GM12878 (cell line): ENCODE measurements at places on chromosomes 16 and 17. TPM values are rescaled to one million over a fixed set of nuclear protein-coding genes. Genes with fewer than 3 reads are reported as not detected.

DNA sequence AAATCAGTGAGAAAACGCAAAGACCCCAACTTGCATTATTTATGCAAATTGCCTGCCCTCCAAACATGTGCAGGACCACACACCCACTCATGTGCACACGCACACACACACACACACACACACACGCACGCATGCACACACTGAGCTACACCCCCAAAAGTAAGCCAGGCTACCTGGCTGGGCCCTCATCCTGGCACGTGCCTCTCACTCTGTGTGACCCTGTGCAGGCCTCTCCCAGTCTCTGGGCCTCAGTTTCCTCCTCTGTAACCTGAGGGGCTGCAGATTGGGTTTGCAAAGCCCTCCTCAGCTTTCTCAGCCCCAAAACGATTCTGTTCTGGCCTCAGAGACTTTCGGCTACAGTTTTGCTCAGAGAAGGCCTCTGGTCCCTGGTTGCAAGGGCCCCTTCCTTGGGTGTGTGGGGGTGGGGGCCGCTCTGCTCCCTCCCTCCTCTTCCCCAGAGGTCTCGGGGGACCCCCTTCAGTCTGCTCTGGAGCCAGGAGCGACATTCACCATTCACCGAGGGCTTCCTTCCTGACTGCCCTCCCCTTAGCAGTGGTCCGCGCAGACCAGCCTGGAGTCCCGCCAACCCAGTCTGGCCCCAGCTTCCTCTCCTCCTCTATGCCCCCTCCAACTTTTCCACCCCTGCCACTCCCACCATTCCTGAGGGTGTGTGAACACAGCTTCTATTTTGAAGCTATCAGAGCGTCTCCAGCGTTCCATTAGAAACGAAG is 5.4 kb upstream of the PIK3R6 start:
- peaks cover 27% of the 10 kb centered on the region for H3K4me1 ChIP-seq
- peaks cover 3% of the 10 kb centered on the region; the same call in 1 of the 2 replicates for H3K36me3 ChIP-seq
- no peak overlapping the region for H3K27ac ChIP-seq
- DNase-seq: no peak
- H3K4me3 ChIP-seq: no peak overlapping the region

- H3K27ac ChIP-seq: no peak overlapping the region
- no peak for DNase-seq
- peaks cover 9% of the 10 kb centered on the region for H3K4me1 ChIP-seq
- no peaks in the 10 kb centered on the region for H3K36me3 ChIP-seq
Measured at GRCh38 chr16:53955221-53955875, 251.4 kb downstream of the FTO start.

TMC7 gene
- total RNA-seq: not detected in 2 replicates

DNA sequence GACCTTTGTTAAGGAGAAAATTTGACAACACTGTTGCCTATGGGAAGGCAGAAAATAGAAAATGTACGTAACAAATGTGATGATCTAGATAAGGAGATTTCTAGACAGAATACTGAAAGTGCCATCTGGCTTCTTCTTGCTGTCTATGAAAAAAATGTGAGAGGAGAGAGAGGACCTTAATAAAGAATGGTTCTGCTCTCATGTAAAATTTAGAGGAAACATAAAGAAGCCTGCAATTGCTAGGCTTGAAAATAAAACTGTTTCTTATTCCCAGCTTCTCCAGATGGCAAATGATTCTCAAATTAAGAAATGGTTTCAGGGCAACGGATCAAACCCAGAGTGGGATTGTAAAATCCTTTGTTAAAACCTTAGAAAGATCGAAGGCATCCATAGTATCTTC is 128.5 kb downstream of the CDK5R1 start:
- H3K27ac ChIP-seq: no peak overlapping the region
- H3K4me3 ChIP-seq: no peak overlapping the region
- H3K4me1 ChIP-seq: no peaks in the 10 kb centered on the region
- H3K36me3 ChIP-seq: no peaks in the 10 kb centered on the region
